Esophagus squamous epithelium (tissue), 5 donors: ENCODE measurements at places on chromosomes 1 and 21.

GRCh38 chr1:14848625-14849024 is 250.1 kb downstream of the KAZN start:
- no peak for DNase-seq

DNA sequence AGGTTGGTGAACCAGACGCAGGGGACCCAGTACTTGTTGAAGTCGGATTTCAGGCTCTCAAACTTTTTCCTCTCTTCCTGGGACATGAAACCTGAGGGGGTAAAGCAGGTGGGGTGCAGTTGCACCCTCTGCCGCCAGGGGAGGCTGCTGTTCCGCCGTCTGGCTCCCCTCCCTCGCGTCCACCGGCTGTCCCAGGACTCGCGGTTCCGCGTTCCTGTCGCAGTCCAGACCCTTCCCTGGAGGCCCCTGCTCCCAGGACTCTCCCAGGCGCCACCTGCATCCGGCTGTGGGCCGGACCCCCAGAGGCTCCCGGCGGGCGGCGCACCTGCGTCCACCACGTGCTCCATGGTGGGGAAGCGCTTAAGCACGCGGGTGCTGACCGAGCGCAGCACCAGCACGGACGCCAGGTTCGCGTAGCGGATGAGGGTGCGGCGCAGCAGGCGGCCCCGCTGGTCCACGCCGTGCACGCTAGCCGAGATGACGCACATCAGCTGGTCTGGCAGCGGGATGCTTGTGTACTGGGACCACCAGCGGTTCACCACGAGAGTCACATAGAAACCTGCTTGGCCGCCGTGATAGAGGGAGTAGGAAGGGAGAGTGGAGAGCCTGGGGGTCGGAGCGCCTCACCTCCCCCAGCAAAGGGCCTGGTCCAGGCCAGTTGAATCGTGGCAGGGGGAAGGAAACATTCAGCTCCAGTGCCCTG is 1.7 kb downstream of the BEST4 start:
- no peak for DNase-seq

GRCh38 chr1:182658055-182658454 is 26.3 kb downstream of the RGS8 start:
- no peak for DNase-seq

DNA sequence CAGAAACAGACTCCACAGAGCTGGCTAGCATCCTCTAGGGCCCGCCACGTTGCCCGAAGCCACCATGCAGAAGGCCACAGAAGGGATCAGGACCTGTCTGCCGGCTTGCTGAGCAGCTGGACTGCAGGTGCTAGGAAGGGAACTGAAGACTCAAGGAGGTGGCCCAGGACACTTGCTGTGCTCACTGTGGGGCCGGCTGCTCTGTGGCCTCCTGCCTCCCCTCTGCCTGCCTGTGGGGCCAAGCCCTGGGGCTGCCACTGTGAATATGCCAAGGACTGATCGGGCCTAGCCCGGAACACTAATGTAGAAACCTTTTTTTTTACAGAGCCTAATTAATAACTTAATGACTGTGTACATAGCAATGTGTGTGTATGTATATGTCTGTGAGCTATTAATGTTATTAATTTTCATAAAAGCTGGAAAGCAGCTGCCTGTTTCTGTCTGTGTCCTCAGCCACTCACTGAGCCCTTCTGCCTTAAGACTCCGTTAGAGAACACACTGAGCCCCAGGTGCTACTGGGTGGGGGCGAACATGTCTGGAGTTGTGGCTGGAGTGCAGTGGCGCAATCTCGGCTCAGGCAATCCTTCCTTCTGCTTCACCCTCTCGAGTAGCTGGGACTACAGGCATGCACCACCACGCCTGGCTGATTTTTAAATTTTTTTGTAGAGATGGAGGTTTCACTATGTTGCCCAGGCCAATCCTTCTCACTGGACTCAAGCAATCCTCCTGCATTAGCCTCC is 14.8 kb downstream of the MFSD2A start:
- no peak for DNase-seq

- DNase-seq: peak; percentile 10
These were observed 57.3 kb downstream of the NKAIN1 start for GRCh38 chr1:31182352-31182751.

DNA sequence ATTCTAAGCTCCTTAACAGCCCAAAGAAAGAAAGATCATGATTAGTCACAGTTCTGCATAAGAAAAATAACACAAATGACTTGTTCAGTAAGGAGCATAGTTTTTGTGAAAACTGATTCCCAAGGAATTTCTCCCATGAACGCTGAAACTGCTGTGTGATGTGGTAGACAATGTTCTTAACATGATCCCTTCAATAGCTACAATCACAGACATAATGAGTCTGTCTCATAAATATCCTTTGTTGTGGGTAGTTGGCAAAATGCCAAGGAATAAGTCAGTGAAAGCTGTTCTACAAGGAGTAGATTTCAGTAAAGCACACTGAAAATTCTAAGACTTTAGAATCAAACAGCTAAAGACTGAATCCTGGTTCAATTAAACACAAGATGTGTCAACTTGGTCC is 404.8 kb downstream of the HLX start:
- no peak for DNase-seq

- no peak for DNase-seq
These were observed 22.1 kb downstream of the ZBTB17 start for GRCh38 chr1:15953791-15954241.

DNA sequence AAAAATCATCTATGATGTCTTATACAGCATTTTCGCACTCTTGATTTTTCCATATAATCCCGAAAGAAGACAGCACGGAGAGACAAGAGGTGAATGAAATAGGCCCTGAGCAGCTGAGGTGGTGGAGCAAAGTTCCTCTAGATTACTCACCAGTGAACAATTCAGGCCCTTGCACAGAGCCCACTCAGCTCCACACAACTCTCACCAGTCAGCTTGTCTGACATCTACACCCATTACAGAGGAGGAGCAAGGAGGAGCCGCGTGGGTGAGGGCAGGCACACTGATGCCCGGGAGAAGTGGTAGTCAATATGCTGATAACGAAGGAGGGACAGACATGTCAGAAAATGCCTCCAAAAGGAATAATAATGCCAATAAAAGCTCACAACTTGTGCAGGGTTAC is 59.9 kb downstream of the DNM3 start:
- no peak for DNase-seq

DNA sequence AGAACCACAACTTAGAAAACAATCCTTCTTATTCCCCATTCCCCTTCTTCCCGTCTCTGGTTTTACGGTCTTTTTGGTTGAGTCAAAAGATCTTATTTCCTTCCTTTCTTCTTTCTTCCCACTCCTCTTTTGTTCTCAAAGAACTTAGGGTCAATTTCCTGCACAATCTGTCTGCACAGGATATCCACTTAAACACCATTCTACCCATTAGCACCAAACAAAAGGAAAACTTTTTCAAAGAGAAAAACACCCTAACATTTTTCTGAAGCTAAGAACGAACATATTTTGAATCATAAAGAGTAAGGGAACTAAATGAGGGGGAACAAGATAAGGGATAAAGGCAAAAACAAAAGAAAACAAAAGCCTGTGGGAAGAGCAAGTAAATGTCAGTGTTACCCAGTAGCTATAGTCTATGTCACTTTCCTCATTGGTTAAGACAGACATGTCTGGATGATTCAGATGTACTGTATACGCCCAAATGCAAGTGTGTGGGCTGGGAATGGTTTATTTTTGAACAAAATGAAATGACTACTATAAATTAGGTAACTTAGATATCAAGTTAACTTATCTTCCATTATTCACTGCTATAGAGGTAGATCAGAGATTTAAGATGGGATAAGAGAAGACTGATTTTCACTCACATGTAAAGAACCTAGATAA is 59.9 kb downstream of the TOR3A start:
- no peak for DNase-seq

- no peak for DNase-seq
These were observed 84.0 kb downstream of the MAN1C1 start for GRCh38 chr1:25700626-25701025.
